ENCODE measurements at places on chromosomes 1 and 21. TPM values are rescaled to one million over a fixed set of nuclear protein-coding genes. Genes with fewer than 3 reads are reported as not detected.
A peak's percentile ranks its signal among the peaks of the same experiment; 100 is the strongest.

GRCh38 chr1:31792116-31792515 lies 23.7 kb downstream of the SPOCD1 start:
- H3K36me3 ChIP-seq = no peaks in the 10 kb centered on the region
- no peaks in the 10 kb centered on the region for H3K27me3 ChIP-seq

GRCh38 chr1:200248541-200248940 lies 161.3 kb downstream of the ZNF281 start:
- no peak overlapping the region for H3K4me3 ChIP-seq
- peaks cover under 1% of the 10 kb centered on the region for H3K4me1 ChIP-seq
- H3K36me3 ChIP-seq = no peaks in the 10 kb centered on the region
- peaks cover 24% of the 10 kb centered on the region for H3K27me3 ChIP-seq
- no peak for DNase-seq

DNA sequence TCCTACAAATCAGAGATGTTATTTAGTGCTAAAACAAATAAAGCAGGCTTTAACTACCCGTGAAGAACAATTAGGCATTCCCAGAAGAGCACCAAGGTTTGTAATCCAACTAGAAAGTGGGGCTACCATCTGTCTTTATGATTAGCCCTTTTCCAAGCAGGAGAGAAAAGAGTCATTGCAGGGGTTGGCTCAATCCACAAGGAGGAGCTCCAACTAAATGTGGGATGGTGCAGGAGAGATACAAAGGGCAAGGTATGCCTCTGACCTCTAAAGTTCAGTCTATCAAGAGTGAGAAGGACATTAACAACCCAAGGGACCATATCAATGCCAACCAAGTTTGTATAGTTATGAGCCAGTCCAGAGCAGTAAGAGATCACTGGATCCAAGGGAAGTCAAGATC lies 382.7 kb upstream of the DUSP10 start:
- no peaks in the 10 kb centered on the region for H3K36me3 ChIP-seq
- no peak overlapping the region for H3K27ac ChIP-seq
- H3K4me1 ChIP-seq = no peaks in the 10 kb centered on the region
- no peak overlapping the region for H3K4me3 ChIP-seq

DNA sequence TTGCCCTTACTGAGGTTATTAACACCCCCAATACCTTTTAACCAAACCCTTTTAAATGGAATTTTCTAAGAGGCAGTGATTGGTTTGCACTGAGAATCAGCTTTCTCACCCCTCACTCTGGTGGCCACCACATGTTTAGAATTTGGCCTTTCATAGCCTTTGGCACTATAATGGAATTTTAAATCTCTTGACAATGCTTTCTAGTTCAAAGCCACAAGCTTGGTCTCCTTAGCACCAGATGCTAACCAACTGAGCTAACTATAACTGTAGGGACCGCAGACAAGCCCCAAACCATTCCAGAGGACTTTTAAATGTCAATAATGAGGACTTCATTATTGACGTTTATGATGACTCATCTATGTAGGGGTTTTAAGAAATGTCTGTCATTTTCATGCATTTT lies 238.7 kb upstream of the SNX7 start:
- DNase-seq = no peak
- no peaks in the 10 kb centered on the region for H3K4me1 ChIP-seq
- no peaks in the 10 kb centered on the region for H3K36me3 ChIP-seq
- H3K27me3 ChIP-seq = no peaks in the 10 kb centered on the region

- peaks cover 26% of the 10 kb centered on the region for H3K4me1 ChIP-seq
- peak overlapping the region; percentile 95 for H3K4me3 ChIP-seq
- peak overlapping the region; percentile 53 for H3K27ac ChIP-seq
- no peaks in the 10 kb centered on the region for H3K27me3 ChIP-seq
- peak; percentile 56 for DNase-seq
Observed at GRCh38 chr1:38872401-38873026, 634 bp downstream of the MYCBP start.

LEFTY1 gene
- 0.16 TPM for total RNA-seq

- H3K27me3 ChIP-seq = no peaks in the 10 kb centered on the region
- DNase-seq = no peak
- H3K27ac ChIP-seq = no peak overlapping the region
Observed at GRCh38 chr21:17264182-17264581, 248.7 kb upstream of the CXADR start.

GRCh38 chr1:210236840-210237409 lies 4.3 kb downstream of the SERTAD4 start:
- H3K27me3 ChIP-seq = peaks cover 52% of the 10 kb centered on the region
- H3K36me3 ChIP-seq = no peaks in the 10 kb centered on the region
- no peak for DNase-seq

SYCP1 gene
- not detected for total RNA-seq

PIK3R3 gene
- total RNA-seq = 1.3 TPM

DNA sequence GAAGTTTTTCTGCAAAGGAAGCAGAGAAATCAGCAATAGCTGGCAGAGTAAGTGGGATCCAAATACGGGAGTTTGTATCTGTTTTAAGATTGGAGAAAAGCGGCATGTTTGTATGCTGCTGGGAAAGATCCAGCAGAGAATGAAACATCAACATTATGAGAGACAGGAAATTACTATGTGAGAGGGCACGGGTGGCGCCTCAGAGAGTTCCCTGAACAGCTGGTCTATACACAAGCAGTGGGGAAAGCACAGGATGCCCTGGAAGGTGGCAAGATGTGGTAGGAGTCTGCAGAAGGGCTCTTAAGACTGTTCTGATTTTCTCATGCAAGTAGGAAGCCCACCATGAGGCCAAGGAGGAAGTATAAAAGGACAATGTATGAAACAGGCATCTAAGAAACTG lies 130.4 kb downstream of the RERE start:
- no peak for DNase-seq
- no peak overlapping the region for H3K4me3 ChIP-seq
- peaks cover 5% of the 10 kb centered on the region for H3K36me3 ChIP-seq
- no peak overlapping the region for H3K27ac ChIP-seq

GRCh38 chr1:94113589-94114226 lies 7.2 kb downstream of the ABCA4 start:
- no peak for DNase-seq
- H3K36me3 ChIP-seq = no peaks in the 10 kb centered on the region
- H3K27me3 ChIP-seq = no peaks in the 10 kb centered on the region
- no peak overlapping the region for H3K4me3 ChIP-seq

- H3K36me3 ChIP-seq = no peaks in the 10 kb centered on the region
- peaks cover 5% of the 10 kb centered on the region for H3K4me1 ChIP-seq
- H3K27ac ChIP-seq = no peak overlapping the region
- H3K27me3 ChIP-seq = peaks cover 25% of the 10 kb centered on the region
- H3K4me3 ChIP-seq = no peak overlapping the region
Observed at GRCh38 chr1:162939035-162939434, 78.1 kb upstream of the CCDC190 start.

ZNF648 gene
- total RNA-seq = not detected

DNA sequence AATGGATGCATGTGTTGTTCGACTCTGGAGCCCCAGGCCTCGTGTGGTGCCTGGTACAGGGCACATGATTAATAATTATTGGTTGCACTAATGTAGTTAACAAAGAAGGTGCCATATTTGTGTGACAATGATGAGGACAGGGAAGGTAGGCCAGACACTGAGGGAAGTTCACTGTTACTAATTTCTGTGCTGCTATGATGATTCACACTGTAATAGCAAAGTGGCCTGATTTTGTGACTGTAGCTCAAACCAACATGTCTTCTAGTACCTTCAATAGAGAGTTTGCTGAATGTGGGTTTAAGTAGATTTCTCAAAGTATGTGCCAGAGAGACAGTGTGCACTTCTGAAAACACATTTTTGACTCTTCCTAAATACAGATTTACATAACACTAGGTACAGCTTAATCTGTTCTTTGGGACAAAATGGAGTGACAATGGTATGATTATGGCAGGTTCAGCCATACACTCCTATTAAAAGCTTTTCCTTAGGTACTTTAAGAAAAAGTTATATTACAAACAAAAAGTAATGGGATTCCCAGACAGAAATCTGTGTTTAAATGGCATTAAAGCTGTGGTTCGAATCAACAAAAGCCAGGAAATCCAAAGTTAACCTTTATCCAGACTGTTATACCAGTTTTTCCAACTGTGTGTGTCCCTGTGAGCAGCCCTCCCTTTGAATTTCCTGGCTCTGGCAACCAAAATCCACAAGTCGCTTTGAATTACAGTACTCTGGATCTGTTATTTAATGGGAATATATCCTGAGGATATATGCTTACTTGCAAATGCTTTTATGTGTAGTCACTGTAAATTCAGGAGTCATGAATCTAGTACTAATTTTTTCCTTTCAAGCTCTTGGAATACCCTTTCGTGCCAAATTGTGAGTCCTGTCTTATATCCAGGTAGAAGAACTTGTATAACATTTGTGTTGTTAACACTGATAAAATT lies 277.1 kb upstream of the SGIP1 start:
- H3K4me1 ChIP-seq = peaks cover 66% of the 10 kb centered on the region
- DNase-seq = no peak
- no peaks in the 10 kb centered on the region for H3K36me3 ChIP-seq
- H3K4me3 ChIP-seq = no peak overlapping the region
- peak overlapping the region; percentile 44 for H3K27ac ChIP-seq
- H3K27me3 ChIP-seq = no peaks in the 10 kb centered on the region

DNA sequence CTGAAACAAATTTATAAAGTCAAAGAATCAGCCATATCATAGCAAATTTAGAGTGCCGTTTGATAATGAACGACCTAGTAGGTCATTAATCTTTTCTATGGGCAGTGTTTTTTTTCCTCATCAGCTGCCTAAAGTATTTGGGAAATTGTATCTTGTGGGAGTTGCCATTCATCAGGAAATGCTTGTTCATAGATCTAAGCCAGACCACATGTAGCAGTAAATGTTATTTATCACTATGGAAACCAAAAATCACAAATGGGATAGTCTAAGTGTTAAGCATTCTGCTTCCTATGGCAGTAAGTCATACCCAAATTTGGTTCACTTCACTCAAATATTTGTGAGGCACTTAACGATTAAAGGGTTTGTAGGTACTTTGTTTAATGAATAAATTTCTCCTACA lies 52.9 kb downstream of the LRRC8D start:
- H3K36me3 ChIP-seq = peaks cover 46% of the 10 kb centered on the region
- H3K27me3 ChIP-seq = no peaks in the 10 kb centered on the region
- H3K27ac ChIP-seq = no peak overlapping the region

DNA sequence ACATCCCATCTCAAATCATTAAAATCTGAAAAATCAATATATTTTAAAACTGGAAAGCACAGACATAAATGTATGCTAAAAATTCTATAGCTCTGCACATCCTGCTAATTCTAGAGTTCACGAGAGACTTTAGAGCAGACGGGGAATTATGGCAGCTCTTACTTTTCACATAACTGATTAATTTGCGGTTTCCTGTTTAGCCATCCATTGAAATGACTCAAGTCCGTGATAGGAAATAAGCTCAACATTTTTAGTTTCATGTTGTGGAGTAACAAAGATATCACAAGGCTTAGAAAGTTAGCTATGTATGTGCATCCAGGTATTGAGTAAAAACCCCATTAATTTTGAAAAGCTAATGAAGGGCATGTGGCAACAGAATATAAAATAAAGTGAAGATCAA lies 123.2 kb downstream of the SMYD2 start:
- H3K27me3 ChIP-seq = no peaks in the 10 kb centered on the region
- no peaks in the 10 kb centered on the region for H3K36me3 ChIP-seq
- H3K4me1 ChIP-seq = peaks cover 3% of the 10 kb centered on the region
- DNase-seq = no peak

DNA sequence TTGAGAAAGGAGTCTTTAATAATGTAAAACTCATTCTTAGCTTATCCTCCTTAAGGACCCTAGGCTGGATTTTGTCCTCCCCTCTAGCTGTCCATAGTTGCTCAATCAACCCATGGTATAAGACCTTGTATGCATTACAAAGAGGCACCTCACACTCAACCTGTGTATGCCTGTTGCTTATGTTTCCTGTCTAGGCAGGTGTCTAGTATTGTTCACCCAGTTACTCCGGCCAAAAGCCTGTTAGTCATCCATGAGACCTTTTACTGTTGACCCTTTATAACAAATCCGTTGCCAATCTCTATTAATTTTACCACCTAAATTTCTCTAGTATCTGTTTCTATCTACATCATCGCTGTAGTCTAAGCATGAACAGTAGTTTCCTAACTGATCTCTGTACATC lies 3.7 kb downstream of the LYPLAL1 start:
- no peak overlapping the region for H3K27ac ChIP-seq
- no peaks in the 10 kb centered on the region for H3K27me3 ChIP-seq
- peaks cover 45% of the 10 kb centered on the region for H3K4me1 ChIP-seq
- DNase-seq = no peak

DNA sequence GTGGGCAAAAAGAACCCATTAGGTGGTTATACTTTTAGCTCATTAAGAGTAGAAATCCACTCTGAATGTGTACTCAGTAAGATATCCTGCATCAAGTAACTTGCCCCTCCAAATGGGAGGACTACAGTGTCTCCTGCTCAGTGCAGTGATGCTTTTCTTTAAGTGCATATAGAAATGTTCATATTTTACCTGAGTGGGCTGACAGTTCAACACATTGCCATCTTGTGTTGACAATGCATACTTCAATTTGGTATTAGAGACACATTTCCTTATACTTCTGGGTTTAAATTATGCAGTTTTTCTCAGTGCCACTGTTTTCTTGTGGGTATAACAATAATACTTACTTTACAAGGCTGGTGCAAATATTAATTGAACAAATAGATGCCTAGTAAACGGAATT lies 318.6 kb upstream of the TMPRSS15 start:
- H3K4me3 ChIP-seq = no peak overlapping the region
- DNase-seq = no peak
- H3K27ac ChIP-seq = no peak overlapping the region
- H3K36me3 ChIP-seq = no peaks in the 10 kb centered on the region

- DNase-seq = peak; percentile 85
- no peaks in the 10 kb centered on the region for H3K27me3 ChIP-seq
- H3K36me3 ChIP-seq = no peaks in the 10 kb centered on the region
- H3K27ac ChIP-seq = peak overlapping the region; percentile 78
- peaks cover 88% of the 10 kb centered on the region for H3K4me1 ChIP-seq
- H3K4me3 ChIP-seq = peak overlapping the region; percentile 70
Observed at GRCh38 chr1:154405747-154406571, 816 bp downstream of the IL6R start.

- no peak for DNase-seq
- H3K36me3 ChIP-seq = peaks cover 4% of the 10 kb centered on the region
- H3K4me3 ChIP-seq = no peak overlapping the region
- no peaks in the 10 kb centered on the region for H3K27me3 ChIP-seq
Observed at GRCh38 chr21:41861987-41862386, 17.2 kb downstream of the PRDM15 start.

FCRL6 gene
- 0.20 TPM for total RNA-seq

DNA sequence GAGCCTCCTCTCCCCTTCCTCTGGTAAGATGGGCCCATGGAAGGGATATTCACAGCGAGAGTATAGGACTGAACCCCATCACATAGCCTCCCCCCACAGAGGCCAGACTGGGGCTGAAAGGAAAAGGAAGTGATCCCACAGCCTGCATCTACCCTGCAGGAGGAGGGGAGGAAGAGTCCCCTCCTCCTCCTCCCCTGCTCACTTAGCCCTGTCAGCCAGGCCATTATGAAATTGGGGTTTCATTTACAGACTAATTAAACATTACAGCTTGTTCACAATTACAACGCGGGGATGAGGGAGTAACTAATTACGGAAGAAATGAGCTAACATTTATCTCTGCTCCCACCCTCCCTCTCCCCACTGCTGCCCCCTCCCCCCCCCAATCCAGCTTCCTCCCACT lies 25.4 kb downstream of the DMAP1 start:
- no peak for DNase-seq
- no peaks in the 10 kb centered on the region for H3K27me3 ChIP-seq
- H3K4me1 ChIP-seq = peaks cover 10% of the 10 kb centered on the region
- H3K4me3 ChIP-seq = no peak overlapping the region

RASAL2 gene
- total RNA-seq = not detected

GRCh38 chr1:61089338-61089737 lies 7.0 kb downstream of the NFIA start:
- H3K4me1 ChIP-seq = no peaks in the 10 kb centered on the region
- no peaks in the 10 kb centered on the region for H3K36me3 ChIP-seq
- no peak overlapping the region for H3K27ac ChIP-seq
- DNase-seq = no peak
